NCI-H69 (cell line): ENCODE measurements at places on chromosomes 11 and 22.

DNA sequence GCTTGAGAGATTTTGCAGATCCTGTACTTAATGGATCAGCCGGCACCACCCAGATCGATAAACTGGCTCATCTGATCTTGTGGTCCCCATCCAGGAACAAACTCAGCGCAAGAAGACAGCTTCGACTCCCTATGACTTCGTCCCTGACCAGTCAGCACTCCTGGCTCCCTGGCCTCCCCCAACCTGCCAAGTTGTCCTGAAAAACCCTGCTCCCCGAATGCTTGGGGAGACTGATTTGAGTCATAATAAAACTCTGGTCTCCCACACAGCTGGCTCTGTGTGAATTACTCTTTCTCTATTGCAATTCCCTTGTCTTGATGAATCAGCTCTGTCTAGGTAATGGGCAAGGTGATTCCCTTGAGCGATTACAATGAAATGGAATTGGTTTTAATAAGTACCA is 29.5 kb downstream of the OR2AG2 start:
- DNase-seq, result no peak

DNA sequence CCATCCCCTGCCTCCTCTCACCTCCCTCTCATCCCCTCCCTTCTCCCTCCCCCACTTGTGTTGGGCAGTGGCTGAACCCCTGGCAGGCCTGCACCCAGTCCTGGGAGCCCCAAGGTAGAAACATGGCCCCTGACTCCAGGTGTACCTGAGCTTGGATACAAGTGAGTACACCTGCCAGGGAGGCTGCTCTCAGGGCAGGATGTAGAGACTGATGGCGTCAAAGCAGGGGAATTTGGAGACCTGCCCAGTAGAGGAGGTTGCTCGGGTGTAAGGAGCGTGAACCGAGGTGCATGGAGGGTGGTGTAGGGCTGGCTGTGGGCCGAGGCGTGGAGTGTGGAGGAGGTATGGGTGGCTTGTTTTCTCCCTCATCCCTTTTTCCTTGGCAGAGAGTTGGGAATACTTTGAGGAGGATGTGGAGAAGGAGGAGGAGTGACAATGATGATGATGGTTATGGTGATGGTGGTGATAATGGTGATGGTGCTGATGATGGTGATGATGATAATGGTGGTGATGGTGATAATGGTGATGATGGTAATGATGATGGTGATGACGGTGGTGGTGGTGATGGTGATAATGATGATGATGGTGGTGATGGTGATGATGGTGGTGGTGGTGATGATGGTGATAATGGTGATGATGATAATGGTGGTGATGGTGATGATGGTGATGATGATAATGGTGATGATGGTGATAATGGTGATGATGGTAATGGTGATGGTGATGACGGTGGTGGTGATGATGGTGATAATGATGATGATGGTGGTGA is 12.3 kb downstream of the MRGPRG start:
- no peak for DNase-seq

- no peak for DNase-seq
Observed at GRCh38 chr11:124751741-124752470, at the start of gene VSIG2. Gene VSIG2, minus strand, starts transcription at chr11:124752255. Its CDS starts 118 bp downstream, at chr11:124752137.

DNA sequence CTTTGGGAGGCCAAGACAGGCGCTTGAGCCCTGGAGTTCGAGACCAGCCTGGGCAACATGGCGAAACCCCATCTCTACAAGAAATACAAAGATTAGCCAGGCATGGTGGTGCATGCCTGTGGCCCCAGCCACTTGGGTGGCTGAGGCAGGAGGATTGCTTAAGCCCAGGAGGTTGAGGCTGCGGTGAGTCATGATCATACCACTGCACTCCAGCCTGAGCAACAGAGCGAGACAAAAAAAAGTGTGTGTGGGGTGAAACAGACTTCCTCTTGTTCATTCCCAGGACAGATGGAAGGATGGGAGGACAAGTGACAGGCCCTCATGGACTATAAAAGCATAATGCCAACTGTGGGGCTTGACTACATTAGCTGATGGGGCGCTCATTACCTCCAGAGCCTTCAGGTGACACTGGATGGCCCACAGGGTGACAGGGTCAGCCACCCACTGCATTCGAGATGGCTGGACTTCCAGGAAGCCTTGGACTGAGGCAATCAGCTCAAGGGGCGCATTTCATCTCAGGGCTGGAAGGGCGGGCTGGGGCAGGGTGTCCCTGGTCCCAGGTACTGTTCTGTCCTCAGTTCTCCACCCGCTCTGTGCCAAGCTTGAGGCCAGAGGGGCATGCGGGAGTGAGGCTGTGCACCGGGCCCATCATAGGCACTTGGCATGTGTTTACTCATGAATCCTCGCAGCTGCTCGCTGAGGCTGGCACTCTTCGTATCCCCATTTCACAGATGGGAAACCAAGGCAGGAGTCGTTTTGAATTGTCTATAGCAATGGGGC is 12.5 kb downstream of the NPTXR start:
- DNase-seq, result no peak

DNA sequence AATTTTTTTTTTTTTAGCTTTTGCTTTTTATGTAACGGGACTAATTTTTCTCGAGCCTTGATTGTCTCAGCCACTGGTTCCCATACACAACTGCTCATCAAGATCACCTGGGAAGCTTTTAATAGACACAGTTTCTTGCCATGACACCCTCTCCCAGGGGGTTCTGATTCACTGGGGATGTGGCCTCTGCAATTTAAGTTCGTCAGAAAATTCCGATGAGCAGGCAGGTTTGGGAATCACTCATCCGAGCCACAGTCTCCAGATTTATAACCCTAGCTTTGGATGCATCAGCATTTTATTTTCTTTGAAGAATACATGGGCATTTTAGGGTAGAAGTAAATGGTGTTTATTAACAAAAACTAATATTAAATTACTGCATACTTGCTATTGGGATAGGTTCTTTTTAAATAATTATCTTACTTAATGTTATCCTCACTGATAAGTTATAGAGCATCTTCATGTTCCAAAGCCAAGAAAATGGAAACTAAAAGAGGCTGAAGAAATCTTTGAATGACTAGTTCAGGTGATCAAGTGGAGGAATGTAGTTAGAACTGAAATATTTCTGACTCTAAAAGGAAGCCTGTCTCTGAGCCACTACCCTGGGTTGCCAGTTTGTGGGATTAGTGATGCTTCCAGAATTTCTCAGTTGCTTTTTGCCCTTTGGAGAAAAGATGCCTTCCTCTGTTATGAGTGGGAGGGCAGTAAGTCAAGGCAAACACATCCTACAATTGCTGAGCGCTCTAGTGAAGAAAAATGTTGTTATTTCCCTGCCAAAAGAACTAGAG is 319.0 kb downstream of the DDX10 start:
- DNase-seq, result no peak

GRCh38 chr22:29750559-29751538 is 16.0 kb downstream of the ZMAT5 start:
- peak; percentile 20 for DNase-seq

DNA sequence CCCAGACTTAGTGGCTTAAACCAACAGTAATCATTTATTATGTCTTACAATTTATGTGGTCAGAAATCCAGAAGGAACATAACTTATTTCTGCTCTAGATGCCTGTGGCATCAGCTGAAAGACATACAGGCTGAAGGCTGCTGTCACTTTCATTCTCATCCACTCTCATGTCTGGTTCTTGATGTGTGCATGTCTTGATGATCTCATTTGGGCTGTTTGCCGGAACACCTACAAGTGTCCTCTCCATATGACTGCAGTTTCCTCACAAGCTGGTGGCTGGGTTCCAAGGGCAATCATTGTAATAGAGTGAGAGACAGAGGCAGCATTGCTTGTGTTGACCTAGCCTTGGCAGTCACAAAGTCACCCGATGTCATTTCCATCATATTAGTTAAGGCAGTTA is 1375.9 kb upstream of the RAG2 start:
- no peak for DNase-seq

DNA sequence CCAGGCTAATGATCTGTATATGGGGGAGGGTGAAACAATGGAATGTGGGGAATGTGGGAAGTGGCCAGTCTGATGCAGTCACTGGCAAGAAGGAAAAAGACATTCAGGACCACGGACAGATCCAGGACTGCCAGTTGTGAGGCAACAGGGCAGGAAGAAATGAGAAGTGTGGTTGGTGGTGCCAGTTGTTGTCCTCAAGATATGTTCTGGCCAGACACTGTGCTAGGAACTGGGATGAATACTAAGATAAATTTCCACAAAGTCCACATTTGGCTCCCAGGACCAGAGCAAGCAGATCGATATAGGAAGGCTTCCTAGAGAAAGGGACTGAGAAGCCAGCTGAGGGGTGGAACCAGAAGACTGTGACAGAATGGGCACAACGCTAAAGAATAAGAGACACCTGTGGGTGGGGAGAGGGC is 6.8 kb upstream of the TPBGL start:
- DNase-seq, result no peak

DNA sequence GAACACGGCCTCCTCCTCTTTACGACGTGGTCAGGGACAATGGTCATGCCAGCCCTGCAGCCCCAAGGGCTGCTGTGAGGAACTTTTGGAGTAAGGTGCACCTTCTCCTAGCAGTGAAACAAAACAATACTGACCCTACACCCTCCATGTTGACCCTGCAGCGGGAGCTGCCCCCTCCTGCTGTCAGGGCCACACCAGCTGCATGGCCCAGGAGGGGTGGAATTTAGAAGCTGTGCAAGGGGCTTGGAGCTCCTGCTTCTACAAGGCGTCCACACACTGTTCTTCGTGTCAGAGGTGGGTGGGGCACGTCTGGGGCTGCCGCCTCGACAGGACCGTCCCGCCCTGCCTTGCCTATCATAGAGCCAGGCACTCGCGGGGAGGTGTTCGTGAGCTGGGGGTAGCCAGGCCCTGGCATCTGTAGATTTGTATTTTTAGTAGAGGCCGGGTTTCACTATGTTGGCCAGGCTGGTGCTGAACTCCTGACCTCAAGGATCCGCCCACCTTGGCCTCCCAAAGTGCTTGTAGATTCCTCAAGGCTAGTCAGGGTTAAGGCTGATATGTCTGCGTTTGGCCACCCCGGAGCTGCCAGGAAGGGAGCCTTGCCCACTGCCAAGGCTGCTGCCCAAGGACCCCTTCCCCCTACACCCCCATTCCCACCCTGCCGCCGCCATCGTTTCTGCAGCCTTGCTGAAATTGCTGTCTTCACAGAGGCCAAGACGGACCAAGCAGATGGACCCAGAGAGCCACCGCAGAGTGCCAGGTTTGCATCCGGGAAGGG is 15.9 kb downstream of the INCENP start:
- no peak for DNase-seq

GRCh38 chr11:61004180-61004611 is 32.7 kb downstream of the CD6 start:
- peak; percentile 90 for DNase-seq

- no peak for DNase-seq
Observed at GRCh38 chr11:106442032-106442431, 364.6 kb downstream of the AASDHPPT start.

GRCh38 chr11:123838659-123839058 is 32.5 kb upstream of the OR6M1 start:
- DNase-seq, result no peak

GRCh38 chr22:28142361-28142961 is 223.4 kb upstream of the PITPNB start:
- DNase-seq, result peak; percentile 60

DNA sequence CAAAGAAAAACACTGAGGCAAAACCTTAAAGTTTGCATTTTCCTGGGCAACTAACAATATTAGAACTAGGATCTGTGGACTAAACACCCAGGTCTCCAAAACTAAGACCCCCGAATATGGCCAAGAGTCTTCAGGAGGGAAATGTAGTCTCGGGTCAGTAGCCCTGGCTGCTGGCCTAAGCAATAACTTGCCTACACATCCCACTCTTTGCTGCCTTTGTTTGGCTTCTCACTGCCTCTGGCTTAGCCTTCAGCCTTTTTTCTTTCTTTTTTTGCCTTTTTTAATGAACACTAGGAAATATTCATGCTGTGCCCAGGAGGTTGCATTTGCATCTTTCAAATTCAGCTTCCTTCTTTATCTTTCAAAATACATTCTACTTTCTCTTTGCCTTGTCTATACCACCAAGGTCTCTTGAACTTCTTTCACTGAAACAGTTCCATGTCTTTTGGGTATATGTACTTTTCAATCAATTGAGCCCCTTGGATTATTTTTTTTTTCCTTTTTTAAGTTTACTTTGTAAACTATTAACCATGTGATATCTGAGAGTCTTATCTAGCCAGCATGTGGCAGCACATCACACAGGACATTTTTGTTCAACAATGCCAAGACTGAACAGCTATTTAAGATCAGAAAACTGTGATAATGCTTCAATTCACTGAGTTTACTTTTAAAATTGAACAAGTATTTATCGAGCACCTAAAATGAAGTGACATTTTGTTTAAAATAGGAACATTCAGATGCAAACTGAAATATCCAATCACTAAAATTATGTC is 165.0 kb upstream of the TRPC6 start:
- no peak for DNase-seq

DNA sequence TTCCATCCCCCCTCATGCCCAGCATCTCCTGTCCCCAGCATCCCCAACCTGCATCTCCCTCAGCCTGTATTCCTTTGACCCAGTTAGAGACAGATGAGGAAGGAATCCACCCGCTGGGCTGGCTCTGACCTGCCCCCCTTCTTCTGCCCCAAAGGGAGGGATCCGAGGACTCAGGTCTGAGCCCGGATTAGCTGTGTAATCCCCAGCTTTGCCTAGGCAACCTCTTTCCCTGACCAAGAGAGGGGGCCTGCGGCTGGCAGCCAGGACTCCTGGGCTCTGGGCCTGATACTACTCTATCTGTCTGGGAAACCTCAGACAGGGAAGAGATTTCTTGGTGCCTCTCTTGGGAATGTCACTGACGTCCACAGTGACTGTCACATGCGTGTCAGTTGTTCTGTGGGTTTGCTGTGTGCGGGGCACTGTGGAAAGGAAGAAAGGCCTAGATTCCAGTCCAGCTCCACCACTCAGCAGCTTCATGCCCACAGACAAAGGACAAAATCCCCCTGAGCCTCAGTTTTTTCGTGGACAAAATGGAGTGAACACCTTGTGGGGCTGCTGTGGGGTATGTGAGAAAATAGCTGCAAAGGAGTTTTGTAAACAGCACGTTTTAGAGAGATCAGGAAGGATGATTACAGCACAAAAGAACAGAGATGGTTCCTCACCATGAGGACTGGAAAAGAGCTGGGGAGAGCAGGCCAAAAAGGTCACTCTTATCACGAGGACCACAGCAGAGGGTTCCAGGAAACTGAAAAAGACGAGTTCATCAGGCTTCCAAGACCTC is 1.3 kb upstream of the NDUFV1 start:
- no peak for DNase-seq

DNA sequence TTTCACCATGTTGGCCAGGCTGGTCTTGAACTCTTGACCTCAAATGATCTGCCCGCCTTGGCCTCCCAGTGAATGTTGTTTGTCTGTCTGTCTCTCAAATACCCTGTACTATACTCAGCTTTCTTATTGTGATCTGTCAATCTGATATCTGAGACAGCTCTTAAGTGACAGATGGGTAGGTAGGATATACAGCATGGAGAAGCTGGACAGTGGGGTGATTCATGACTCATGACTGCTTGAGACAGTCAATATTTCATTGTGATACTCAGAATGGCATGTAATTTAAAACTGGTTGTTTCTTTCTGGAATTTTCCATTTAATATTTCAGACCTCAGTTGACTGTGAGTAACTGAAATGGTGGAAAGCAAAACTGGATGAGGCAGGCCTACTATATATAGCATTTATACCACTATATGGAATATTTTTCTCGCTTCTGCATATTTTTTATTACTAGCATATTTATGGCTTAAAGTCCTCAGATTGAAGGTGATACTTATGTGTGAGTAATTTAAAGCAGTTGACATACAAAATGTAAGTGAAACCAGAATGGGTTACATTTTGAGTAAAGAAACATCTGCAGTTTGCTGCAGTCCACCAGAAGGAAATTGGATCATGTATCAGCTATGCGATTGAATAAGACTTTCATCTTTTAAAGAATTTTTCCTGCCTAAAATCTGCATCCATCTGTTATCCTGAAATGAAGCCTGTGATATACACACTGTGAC is 22.3 kb downstream of the ARHGAP42 start:
- peak; percentile 58 for DNase-seq
